ENCODE measurements at places on chromosomes 6 and 20. TPM values are rescaled to one million over a fixed set of nuclear protein-coding genes. Genes with fewer than 3 reads are reported as not detected.

Gene GMPR
- polyA plus RNA-seq, result 1.6 TPM

Gene FOXC1
- polyA plus RNA-seq, result 0.09 TPM

Gene BTNL2
- polyA plus RNA-seq, result not detected

Gene TEAD3
- 0.10 TPM for polyA plus RNA-seq

Gene MUCL3
- not detected for polyA plus RNA-seq

Gene EEF1A2
- 208 TPM for polyA plus RNA-seq

Gene LHFPL5
- polyA plus RNA-seq, result 0.17 TPM

Gene NRN1
- 4.4 TPM for polyA plus RNA-seq

Gene CDH26
- polyA plus RNA-seq, result 3.3 TPM

Gene CALHM6
- polyA plus RNA-seq, result 12.0 TPM

Gene GJA10
- polyA plus RNA-seq, result not detected

Gene RAET1G
- not detected for polyA plus RNA-seq

Gene MLIP
- polyA plus RNA-seq, result not detected

Gene MYLK4
- 1.2 TPM for polyA plus RNA-seq

Gene MOXD1
- polyA plus RNA-seq, result 14.7 TPM

Gene OSTM1
- 54.7 TPM for polyA plus RNA-seq

Gene ATXN1
- polyA plus RNA-seq, result 28.2 TPM

Gene RIPPLY2
- polyA plus RNA-seq, result 5.0 TPM

Gene LRRC73
- polyA plus RNA-seq, result 4.7 TPM

Gene LPA
- polyA plus RNA-seq, result not detected

Gene SOX4
- 371 TPM for polyA plus RNA-seq

Gene CTCFL
- polyA plus RNA-seq, result not detected

Gene SIRPB2
- polyA plus RNA-seq, result not detected

Gene C6orf58
- 0.52 TPM for polyA plus RNA-seq

Gene LY6G5B
- polyA plus RNA-seq, result 4.0 TPM

Gene ERMARD
- 51.2 TPM for polyA plus RNA-seq

Gene CYP39A1
- 2.0 TPM for polyA plus RNA-seq

Measured in neural cell (in vitro differentiated cells).